Activated effector memory CD4-positive, alpha-beta T cell treated with Interleukin-2 at 50 U/mL for 16 hours (primary cell): ENCODE measurements at places on chromosomes 4 and X.

GRCh38 chrX:12378253-12378652 lies 240.0 kb downstream of the FRMPD4 start:
- DNase-seq: no peak

GRCh38 chrX:127708155-127708554 lies 344.0 kb downstream of the ACTRT1 start:
- DNase-seq: no peak

DNA sequence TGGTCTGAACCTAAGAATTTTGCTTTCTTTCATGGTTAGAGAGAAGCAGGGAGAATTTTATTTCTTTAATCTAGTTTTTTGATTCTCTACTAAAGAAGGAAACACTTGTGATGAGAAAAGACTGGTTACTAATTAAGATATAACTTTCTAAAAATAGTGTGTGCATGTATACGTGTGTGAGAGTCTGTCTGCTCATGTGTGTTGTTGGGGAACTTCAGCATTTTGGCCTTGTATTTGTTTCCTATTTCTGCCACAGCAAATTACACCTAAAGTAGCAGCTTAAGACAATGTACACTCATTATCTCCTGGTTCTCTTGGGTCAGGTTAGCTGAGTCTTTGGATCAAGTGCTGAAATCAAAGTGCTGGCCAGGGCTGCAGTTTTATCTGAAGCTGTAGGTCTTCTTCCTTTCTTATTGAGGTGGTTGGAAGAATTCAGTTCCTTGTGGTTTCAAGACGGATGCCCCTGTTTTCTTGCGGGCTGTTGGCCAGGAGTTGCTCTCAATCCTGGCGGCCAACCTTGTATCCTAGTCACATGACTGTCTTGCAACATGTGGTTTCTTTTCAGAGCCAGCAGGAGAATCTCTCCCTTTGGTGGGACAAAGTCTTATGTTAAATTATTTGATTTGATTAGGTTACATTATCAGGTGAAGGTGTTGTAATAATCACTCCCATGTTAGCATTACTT lies 188.4 kb upstream of the CLNK start:
- no peak for DNase-seq

- DNase-seq: no peak
Measured at GRCh38 chrX:70422851-70423341, at the start of gene GDPD2. Gene GDPD2 (plus strand): TSS chrX:70423314. CDS start chrX:70424985, 1,671 bp downstream.

- no peak for DNase-seq
Measured at GRCh38 chr4:100189820-100190642, at the start of gene DDIT4L. Gene DDIT4L (minus strand): TSS chr4:100190468. CDS start chr4:100189983, 485 bp downstream.

DNA sequence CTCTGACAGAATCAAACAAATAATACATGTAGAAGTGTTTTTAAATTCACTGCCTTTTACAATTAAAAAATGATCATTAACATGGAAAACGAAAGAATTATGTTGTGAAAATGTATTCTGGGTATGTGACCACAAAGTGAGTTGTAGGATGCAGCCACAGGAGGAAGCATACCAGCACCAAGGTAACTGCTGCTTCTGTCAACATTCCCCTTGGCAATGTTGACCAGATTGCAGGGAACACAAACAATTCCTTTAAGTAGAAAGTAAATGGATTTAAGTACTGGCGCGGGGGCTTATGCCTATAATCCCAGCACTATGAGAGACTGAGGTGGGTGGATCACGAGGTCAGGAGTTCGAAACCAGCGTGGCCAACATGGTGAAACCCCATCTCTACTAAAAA lies 1877.9 kb upstream of the PCDH7 start:
- no peak for DNase-seq

DNA sequence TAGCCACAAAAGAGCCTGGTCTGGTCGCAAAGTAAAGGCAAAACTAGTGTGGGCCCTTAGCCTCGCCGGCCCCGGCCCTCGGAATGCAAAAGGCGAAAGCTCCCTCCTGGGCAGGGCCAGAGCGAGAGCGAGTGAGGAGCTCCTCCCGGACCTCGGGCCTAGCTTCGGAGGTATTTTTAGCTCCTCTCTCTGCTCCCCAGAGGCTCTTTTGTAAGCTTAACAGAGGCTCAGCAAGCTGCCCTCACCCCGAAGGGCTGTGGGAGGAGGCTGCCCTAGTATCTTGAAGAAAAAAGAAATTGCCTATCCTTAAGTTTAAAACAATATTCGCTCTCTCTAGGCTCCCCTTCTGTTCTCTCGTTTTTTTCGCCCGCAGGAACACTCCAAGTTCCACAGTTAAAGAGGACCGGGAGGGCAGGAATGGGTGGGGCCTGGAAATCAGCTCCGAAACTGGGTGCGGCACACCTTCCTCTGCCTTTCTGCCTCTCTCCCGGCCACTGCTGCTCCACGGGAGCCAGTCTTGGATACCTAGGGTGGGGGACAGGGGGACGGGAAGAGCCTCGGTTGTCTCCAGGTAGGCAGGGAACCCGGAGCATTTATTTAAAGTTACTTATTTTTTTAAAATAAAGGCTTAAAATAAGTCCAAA lies 12.1 kb downstream of the HAND2 start:
- no peak for DNase-seq

DNA sequence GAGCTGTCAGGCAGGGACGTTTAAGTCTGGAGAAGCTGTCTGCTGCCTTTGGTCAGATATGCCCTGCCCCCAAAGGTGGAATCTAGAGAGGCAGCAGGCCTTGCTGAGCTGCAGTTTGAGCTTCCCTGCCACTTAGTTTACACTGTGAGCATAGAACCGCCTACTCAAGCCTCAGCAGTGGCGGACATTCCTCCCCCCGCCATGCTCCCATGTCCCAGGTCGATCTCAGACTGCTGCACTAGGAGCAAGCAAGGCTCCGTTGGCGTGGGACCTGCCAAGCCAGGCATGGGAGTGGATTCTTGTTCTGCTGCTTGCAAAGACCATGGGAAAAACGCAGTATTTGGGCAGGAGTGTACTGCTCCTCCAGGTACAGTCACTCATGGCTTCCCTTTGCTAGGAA lies 24.3 kb downstream of the PLK4 start:
- DNase-seq: no peak
